ENCODE measurements at places on chromosomes 5 and 9.

- DNase-seq, result no peak
These were observed 131.8 kb downstream of the ROR2 start for GRCh38 chr9:91818225-91818585.

DNA sequence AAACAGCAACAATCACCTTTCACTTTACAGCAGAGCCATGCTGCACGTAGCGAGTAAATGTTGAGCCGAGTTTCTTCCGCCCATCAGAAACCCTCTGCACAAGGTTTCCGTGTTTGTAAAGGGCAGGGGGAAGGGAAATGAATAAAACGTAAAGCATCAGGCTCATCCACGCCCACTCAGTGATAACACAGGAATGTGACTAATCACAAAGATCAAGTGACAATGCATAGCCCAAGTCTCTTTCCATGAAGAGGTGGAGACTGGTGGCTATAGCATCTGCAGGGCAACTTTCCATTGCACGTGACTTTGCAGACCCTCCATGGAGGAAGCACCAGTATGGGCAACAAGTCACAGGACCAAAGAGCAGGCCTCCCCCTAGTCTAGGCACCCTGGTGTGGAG, 56.6 kb downstream of the CAMSAP1 start:
- no peak for DNase-seq

GRCh38 chr9:128055344-128056040, 11.6 kb downstream of the NAIF1 start:
- no peak for DNase-seq

- DNase-seq, result no peak
These were observed 155.5 kb upstream of the S1PR3 start for GRCh38 chr9:88835772-88836171.

- DNase-seq, result no peak
These were observed 157.7 kb upstream of the SLC24A2 start for GRCh38 chr9:19946441-19947109.

GRCh38 chr5:167307042-167307441, 984.4 kb upstream of the WWC1 start:
- no peak for DNase-seq

- no peak for DNase-seq
These were observed 7.9 kb downstream of the SLC2A6 start for GRCh38 chr9:133470988-133471387.

DNA sequence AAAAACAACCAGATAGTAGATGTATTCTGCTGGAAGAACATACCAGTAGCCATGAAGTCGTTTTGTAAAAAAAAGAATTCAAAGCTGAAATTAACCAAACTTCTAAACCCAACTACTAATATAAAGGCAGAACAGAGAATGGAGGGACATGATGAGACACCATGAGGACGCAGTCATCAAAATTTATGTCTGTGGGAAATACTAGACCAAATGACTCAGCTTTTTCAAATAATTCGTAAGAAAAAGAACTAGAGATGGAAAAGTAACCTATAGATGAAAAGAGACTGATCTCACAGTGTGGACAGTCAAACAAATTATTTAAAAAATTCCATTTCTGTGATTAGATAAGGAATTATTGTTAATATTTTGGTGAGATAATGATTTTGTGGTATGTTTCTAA, 10.3 kb downstream of the TTC23L start:
- no peak for DNase-seq

- no peak for DNase-seq
These were observed 135.3 kb downstream of the PRELID2 start for GRCh38 chr5:145699846-145700245.

DNA sequence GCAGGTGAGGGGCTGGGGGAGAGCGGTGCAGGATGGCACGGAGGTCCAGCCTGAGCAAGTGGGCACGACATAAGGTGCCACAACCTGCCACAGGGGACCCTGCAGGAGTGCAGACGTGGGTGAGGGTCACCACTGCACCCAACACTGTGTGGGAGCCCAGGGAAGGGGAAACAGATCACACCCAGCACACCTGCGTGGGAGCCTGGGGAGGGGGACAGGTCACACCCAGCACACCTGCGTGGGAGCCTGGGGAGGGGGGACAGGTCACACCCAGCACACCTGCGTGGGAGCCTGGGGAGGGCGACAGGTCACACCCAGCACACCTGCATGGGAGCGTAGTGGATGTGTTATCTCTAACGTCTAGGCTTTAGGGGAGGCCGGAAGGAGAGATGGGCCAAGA, 47.4 kb upstream of the CLPTM1L start:
- DNase-seq, result no peak

- no peak for DNase-seq
These were observed 57.6 kb downstream of the KIF24 start for GRCh38 chr9:34271265-34272006.

GRCh38 chr5:44807269-44807668, 1.5 kb upstream of the MRPS30 start:
- DNase-seq, result no peak

DNA sequence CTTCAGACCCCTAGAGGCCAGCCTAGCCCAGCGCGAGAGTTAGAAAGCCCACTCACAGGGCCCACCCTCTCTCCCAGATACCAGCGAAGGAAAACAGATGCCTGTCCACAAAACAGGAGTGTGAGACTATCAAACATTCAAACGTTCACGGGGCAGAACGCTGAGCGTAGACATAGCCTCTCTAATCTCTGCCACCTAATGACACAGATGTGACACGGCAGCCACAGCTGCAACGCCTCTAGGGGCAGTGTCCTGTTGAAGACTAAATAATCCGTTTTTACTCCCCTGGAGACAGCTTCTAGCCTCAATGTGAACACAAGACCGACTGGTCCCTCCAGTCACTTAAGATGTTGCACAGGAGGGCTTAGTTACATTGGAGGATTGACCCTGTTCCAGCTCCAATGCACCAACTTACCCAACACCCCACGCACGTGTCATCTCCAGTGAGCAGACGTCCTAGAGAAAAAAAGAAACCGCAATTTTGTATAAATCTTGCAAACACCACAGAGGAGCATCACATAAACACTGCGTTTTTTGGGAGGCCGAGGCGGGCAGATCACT, 14.3 kb downstream of the DIPK1B start:
- DNase-seq, result peak; percentile 14

DNA sequence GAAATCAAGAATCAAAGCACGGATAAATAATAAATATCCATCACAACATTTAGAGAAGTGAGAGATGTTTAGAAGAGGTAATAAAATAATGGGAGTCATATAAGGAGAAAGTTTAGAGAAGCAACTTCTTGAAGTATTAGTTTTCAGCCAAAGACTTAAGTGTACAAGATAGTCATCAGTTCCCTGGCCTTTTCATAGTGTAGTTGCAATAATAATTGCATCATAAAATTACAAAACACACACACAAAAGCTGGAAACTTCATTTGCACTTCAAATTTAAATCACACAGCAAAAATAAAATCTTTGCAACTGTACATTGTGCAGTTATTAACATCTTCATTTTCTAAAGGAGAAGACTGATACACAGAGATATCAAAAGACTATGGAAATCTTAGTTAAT, 319.1 kb upstream of the RGMB start:
- no peak for DNase-seq

GRCh38 chr5:61228691-61229280, 66.5 kb upstream of the SMIM15 start:
- DNase-seq, result no peak

DNA sequence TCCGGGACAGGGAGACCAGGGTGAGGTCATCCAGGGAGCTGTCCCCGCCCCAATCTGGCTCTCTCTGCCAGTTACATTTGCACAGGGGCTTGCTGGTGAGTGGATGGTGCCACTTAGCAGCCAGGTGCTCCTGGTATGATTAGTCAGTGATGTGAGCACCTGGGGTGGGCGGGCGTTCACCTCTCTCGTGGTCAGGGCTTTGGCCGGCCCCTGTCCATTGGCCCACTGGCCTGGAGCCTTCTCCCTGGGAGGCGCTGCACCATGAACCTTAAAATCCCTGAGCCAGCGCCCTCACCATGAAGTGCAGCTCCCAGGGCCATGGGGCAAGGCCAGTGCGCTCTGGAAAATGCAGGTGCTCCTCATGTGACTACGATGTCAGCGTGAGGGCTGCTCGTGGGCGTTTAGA, 2.0 kb downstream of the NKD2 start:
- DNase-seq, result no peak

GRCh38 chr9:78292716-78293497, 4.0 kb upstream of the PSAT1 start:
- no peak for DNase-seq

GRCh38 chr9:131707733-131708157, 32.1 kb downstream of the RAPGEF1 start:
- no peak for DNase-seq

DNA sequence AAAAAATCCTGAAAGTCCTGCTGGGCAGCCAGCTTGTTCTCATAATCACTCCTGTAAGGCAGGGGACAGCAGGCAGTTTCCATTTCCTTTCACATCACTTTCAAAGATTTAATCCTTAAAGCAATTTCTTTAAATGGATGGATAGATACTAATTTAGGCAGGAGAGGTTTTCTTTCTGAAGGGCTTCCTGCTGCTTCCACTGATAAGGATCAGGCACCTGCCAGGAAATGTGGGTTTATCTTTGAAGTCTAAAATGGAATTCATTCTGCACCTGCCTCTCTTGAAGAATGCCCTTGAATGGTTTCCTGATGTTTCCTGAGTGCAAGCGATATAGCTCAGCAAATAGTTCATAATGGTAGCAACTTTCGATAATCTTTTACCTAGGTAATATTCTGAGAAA, 64.5 kb downstream of the STARD4 start:
- no peak for DNase-seq

Data from stimulated activated CD8-positive, alpha-beta memory T cell treated with anti-CD3 and anti-CD28 coated beads, Interleukin-4, amount 100 ng/mL, for 1 hour (primary cell).